Fibroblast of the aortic adventitia (primary cell): ENCODE measurements at places on chromosomes 6 and 20.

DNA sequence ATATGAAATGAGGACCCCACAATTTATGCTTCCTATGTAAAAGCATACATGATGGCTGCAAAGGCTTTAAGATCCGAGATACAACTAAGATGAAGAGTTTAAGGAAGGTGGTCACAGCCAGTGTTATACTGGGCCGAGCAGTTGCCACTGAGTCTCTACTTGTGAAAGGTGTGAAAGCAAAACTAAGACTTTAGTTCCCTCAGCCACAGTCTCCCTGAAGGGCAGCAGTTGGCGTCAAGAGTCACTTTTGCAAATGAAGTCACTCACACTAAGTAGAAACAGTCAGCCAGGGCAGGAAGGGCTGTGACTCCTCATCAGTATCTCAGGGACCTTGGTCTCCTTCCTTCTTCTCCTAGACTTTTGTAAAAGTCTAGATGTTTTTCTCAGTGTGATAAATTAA lies 191.6 kb upstream of the MCHR2 start:
- DNase-seq, result no peak

GRCh38 chr6:19795211-19795610 lies 42.0 kb upstream of the ID4 start:
- no peak for DNase-seq

DNA sequence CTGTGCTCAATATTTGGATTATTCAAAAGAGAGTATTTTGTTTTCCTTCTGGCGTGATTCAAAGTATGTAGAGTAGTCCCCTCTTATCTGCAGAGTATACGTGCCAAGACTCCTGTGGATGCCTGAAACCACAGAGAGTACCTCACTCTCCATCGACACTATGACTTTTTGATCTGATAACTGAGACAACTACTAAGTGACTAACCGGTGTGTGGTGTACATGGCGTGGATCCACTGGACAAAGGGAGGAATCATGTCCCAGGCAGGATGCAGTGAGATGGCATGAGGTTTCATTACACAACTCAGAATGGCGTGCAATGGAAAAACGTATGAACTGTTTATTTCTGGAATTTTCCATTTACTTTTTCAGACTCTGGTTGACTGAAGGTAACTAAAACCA lies 112.2 kb upstream of the PDE7B start:
- DNase-seq, result peak; percentile 96

DNA sequence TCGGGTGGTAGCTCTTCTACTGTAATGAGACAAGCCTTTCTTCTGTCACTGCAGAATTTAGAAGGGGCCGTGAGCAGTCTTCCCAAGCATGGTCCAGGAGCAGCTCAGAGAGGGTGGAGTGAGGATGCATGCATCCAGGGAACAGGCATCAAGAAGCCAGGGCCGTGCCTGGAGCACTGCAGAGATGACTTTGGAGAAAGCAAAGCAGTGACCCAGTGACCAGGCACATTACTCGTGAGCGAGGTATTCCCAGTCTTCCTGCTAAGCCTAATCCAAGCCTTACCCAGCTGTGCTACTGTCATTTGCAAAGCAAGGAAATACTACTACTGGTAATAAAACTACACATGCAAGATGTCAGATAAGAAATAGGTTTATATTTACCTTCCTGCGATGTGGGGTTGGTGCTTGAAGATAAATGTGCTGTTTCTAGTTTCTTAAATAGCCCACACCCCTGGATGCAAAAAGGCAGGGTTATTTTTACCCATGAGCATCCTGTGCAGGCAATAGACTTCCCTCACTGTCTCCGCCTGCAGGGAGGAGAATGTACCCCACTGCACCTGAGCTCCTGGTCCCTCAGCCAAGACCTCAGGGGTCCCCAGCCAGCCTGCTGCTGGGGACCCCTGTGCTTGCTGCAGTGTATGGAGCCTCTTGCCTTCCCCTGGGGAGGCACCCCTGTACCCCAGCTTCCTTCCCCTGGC lies 62.9 kb downstream of the SSR1 start:
- no peak for DNase-seq

DNA sequence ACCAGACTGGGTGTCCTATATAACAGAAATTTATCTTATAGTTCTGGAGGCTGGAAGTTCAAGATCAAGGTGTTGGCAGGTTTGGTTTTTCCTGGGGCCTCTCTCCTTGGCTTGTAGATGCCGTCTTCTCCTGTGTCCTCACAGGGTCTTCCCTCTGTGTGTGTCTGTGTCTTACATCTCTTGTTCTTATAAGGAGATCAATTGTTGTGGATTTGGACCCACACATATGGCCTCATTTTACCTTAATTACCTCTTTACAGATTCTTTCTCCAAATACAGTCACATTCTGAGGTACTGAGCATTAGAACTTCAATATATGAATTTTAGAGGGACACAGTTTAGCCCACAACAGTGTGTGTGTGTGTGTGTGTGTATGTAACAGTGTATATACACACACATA lies 74.5 kb downstream of the EDN1 start:
- no peak for DNase-seq

GRCh38 chr6:16799279-16800193 lies 38.3 kb upstream of the ATXN1 start:
- DNase-seq, result peak; percentile 42

GRCh38 chr6:135192256-135193174 lies 11.4 kb downstream of the MYB start:
- DNase-seq, result no peak

GRCh38 chr6:156741287-156742073 lies 35.7 kb upstream of the ARID1B start:
- no peak for DNase-seq

GRCh38 chr6:39634646-39635341 lies 90.4 kb downstream of the KIF6 start:
- no peak for DNase-seq

- DNase-seq, result no peak
Measured at GRCh38 chr20:34573541-34574300, 15.2 kb downstream of the MAP1LC3A start.

DNA sequence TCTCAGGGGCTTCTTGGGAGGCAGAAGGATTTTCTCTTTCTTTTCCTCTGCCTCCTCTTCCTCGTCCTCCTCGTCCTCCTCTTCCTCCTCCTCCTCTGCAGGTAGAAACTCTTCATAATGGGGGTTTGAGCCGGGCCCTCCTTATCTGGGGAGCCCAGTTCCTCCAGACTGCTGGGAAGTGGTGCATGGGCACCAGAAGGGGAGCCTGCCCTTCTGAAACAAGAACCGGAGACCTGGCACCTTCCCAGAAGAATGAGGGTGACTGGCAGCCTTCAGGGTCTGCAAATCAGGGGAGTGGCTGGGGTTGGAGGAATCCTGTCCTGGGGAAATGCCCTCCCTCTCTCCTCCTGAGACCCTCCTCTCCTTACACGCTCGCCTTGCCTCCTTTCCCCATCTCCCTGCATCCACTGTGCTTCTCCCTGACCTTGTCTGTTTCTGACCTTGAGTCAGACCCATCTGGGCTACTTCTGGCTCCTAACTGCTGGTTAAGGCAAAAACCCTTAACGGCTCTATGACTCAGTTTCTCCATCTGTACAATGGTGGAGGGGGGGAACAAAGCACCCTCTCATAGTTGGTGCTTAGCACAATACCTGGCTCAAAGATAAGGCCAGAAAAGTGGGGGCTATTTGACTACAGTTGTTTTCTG lies 1.7 kb downstream of the TULP1 start:
- DNase-seq, result no peak

GRCh38 chr6:28648878-28649375 lies 123.2 kb downstream of the GPX5 start:
- DNase-seq, result peak; percentile 12

DNA sequence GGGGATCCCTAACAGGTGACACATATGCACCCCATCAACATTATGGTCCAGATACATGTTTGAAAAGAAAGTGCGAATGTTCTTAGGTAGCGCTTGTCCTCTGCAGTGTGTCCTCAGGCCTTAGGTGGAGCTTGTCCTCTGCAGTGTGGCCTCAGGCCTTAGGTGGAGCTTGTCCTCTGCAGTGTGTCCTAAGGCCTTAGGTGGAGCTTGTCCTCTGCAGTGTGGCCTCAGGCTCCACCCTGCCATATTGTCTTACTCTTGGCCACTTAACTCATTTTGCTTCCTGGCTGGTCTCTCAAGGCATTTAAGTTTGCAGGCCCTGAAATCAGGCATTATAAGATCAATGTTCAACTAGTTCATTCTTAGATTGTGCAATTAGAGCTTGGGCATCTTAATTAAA lies 74.7 kb upstream of the SCP2D1 start:
- DNase-seq, result no peak

- no peak for DNase-seq
Measured at GRCh38 chr6:47303342-47303741, 6.4 kb downstream of the TNFRSF21 start.

GRCh38 chr20:14928083-14928482 lies 590.7 kb upstream of the FLRT3 start:
- no peak for DNase-seq

GRCh38 chr6:11346516-11346915 lies 114.0 kb upstream of the NEDD9 start:
- no peak for DNase-seq

DNA sequence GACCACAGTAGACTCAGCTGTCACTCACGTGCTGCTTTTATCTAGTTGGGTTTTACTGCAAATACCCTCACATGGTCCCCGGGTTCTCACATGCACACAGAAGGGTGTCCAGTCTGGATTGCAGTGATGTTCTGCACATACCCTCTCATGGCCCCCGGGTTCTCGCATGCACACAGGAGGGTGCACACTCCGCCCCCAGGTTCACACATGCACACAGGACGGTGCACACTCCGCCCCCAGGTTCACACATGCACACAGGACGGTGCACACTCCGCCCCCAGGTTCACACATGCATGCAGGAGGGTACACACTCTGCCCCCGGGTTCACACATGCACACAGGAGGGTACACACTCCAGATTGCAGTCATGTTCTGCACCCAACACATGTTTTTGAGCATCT lies 224.3 kb downstream of the ERMARD start:
- DNase-seq, result no peak

DNA sequence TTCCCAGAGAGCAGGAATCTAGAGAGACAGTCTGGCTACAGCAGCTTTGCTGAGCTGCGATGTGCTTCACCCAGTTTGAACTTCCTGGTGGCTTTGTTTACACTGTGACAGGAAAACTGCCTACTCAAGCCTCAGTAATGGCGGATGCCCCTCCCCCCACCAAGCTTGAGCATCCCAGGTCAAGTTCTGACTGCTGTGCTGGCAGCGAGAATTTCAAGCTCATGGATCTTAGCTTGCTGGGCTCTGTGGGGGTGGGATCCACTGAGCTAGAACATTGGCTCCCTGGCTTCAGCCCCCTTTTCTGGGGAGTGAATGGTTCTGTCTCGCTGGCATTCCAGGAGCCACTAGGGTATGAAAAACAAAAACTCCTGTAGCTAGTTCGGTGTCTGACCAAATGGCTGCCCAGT lies 91.0 kb upstream of the ESR1 start:
- no peak for DNase-seq
